SK-N-SH (cell line): ENCODE measurements at places on chromosomes 2 and 18.

- no peak for DNase-seq
Observed at GRCh38 chr2:166921261-166921896, 33.1 kb downstream of the XIRP2 start.

DNA sequence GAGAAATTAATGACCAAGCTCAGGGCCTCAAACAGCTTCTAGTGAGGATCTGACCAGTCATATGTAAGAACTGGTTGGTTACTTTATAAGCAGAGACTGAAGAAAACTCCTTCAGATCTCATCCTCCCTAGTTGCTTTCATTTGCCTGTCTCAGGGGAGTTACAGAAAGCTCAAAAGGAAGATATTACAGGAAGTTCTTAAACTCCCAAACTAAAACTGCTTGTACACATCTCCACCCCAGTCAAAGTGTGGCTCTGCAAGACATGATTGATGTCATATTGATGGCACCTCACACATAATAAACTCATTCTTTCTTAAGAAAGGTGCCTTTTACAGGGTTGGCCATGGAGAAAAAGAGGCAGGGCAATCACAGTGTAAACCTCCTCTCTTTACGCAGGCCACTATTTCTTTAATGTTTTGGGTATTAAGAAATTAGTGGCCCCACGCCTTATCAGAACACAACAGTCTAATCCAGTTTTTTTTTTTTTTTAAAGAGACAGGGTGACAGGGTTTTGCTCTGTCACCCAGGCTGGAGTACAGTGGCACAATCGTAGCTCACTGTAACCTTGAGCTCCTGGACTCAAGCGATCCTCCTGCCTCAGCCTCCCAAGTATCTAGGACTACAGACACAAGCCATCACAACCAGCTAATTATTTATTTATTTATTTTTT, 62.6 kb upstream of the STK17B start:
- DNase-seq, result no peak

DNA sequence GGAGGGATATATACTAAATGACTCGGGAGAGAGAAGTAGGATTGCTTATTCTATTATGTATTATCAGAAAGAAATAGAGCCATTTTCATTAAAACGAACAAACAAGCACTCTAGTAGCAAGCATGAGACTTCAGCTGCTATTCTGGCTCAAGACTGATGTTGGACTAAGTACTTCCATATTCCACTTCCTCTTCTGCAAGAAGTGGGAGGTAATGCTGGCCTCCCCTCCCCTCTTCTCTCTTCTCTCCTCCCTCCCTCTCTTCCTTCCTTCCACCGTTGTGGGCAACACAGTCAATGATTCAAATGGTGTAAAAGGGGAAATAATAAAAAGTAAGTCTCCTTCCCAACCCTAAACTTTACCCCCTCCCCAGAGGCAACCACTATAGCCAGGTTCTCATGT, 62.6 kb downstream of the EMX1 start:
- no peak for DNase-seq

DNA sequence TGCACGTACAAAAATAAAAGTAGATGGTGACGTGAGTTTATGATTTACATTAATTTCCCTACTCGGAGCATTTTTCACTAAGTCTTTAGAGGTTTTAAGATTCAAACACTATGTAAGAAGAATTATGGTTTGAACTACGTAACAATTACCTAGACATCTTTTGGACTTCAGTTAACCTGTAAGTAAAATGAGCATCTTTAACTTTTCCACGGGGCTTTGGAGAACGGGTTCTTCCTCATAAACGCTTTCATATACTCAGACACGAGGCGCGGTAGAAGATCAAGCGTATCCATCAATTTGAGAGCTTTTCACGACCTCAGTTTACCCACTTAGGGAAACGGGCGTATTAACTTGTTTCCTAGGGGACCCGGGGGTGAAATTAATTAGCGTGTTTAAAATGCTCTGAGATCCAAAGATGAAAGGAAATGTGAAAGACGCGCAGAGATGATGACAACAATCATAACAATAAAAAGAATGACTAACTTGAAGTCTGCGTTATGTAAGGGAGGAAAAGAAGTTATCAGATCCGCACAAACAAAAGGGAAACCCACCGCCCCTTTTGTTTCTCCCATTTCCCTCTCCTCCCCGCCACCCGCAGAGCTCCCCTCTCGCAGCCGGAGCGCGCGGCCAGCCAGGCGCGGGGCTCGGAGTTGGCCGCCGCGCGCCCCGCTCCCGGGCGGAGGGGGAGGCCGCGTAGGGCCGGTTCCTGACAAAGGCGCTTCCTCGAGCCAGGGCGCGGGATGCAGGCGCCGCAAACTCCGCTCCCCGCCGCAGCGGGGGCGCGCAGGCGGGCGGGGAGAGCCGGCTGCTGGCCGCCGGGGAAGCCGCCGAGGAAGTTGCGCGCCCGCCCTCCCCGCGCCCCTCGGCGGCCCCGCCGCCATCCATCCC, 807 bp downstream of the PELI1 start:
- peak; percentile 74 for DNase-seq

DNA sequence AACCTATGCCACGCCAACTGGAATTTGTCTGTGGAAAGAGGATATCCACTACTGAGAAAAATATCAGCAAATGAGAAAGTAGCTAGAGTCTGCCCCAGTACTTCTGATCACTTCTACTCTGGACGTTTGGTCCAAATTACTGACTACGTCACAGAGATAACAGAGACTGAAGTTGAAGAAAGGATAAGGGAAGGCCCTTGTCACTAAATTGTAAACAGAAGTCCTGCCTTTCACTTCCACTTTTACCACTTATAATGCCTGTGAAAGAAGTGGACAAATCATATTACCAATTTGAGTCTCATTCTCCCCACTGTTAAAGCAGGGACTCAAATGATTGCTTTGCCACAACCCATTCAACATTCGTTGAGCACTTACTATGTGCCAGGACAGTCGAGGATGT, 173.9 kb upstream of the ERBB4 start:
- no peak for DNase-seq

DNA sequence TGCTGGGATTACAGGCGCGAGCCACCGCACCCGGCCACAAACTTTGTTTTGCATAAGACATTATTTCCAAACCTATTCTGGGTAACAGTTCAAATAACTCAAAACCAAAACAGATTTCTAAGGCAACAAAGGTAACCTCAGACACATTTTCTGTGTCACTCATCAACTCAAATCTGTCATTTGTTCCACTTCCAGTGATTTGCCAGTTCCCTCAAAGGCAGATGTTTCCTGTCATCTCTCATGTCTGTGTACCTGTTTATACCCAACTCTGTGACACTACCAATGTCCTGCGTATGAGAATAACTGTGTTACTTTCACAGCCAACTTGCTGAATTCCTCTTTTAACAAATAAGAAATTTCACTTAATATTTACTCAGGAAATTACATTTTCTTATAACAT, 54.4 kb downstream of the SCN3A start:
- DNase-seq, result no peak

GRCh38 chr2:16661936-16662839, 3.4 kb downstream of the CYRIA start:
- no peak for DNase-seq

GRCh38 chr2:5287558-5288334, 404.4 kb upstream of the SOX11 start:
- DNase-seq, result no peak

DNA sequence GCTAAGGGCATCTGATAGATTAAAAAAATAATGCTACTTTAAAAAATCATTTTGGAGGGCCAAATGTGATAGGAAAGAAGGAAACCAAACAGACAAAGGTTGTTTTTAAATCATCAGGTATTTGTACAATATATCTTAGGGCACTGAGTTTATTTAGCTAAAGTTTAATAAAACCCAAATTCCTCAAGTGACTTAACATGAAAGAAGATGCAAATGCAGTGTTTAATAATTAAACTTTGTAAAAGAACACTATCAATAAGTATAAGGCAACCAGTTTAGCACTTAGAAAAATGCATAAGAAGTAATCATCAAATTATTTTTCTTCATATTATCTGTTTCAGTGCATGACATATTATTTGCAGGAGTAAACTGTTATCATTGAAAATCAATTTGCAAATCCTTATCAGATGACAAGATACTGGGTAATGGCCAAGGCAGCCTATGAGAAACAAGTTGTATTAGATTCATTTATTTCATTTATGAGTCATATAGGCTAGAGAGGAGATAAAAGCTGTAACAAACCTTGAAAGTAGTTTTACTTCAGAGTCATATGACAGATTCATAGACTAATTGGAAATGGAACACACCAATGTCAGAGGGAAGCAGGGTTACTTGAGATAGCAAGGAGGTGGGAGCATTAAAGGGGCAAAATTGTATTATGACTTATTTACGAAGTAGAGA, 165.5 kb downstream of the GCA start:
- no peak for DNase-seq

- DNase-seq, result no peak
Observed at GRCh38 chr2:237283131-237283928, 130.6 kb downstream of the COL6A3 start.

DNA sequence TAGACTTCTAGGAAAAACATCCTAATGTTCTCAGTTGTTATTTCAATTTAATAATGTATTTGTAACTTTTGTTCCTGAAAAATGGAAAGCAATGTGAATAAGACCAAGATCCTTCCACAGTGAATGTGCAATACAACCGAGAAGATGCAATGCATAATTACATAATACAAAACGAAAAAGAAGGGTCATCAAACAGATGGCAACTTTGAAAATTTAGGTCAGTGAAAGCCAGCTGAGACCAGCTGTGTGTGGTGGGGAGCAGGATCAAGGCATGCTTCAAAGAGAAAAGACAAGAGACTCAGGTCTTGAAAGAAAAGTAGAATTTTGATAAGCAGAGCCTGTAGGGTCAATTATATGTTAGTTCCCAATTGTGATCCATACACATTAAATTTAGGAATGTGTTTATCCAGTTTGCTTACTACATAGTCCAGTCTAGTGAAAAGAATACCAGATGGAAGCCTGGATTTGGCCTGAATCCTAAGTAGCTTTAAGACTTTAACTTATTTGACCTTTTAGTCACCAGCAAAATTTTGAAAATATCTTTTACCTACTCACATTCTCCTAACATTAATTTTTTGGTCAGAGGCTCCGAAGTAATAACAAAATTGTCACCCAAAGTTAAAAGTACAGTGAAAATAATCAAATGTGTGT, 93.7 kb downstream of the COBLL1 start:
- no peak for DNase-seq

DNA sequence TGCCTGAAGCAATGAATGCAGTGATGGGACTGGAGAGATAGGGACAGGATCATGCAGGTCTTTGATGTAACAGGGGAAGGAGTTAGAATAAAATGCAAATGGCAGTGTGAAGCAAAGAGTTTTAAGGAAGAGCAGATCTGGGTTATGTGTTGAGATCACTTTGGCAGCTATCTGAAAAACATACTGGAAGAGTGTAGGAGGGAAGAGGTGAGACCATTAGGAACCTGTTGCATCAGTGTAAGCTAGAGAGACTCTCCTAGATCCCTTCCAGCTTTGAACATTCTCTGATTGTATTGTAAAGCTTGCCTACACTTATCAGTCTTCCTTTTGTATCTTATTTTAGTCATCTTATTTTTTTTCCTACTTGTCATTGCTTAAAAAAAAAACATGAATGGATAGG, 10.5 kb downstream of the ACVR2A start:
- no peak for DNase-seq

DNA sequence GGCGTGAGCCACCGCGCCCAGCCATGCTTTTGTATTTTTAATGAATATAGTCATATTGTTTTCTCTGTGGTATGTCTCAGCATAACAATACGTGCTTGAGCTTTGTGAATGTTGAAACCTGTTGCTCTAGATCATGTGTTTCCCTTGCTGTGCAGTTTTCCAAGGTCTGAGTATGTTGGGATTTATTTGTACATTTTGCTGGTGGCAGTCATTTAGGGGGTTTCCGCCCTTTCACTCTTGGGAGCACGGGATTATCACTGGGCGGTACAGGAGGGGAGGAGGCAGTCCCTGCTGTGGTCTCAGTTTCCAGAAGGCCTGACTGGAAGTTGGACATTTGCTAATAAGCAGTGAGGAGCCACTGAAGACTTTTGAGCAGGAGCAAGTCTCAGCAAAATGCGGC, 24.9 kb upstream of the CATIP start:
- DNase-seq, result no peak

- no peak for DNase-seq
Observed at GRCh38 chr2:238644095-238645081, 203.5 kb upstream of the TWIST2 start.

GRCh38 chr2:176947754-176948153, 264.8 kb upstream of the HNRNPA3 start:
- no peak for DNase-seq

DNA sequence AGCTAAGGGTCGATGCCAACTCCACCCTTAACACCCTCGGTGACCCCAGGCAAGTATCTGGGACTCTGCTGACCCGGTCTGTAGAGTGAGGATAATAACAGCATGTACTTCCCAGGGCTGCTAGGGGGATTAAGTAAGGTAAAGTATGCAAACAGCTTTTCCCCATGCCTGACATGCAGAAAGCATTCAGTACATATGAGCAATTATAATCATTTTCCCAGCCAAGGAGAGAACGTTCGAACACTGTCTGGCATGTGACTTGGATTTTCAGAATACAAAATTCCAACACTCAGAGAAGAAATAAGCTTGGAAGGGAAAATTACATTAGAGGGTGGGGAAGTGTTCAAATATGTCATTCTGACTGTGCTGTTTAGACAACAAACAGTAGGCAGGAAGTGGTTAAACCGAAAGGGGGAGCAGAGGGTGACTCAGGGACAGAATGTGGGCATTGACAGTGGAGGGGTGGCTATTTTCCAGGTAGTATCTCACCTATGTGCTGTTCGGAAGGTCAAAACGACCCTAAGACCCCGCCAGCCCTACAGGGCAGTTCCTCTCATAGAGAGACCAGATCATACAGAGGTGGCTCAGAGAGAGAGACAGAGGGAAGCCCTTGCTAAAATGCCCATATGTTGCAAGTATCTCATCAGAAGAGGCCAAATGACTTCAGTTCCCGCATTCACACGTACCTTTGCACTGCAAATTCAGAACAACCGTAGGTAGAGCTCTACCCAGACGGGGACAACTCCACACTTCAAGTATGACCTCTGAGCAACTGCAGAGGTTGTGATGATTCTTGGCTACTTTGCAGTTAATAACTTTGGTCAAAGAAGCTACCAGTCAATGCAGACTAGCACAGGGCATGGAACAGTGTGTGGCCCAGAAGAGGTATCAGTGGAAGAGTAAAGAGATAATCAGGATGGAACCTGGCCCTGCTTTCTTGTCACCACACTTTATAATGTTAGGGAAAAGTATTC, 14.8 kb downstream of the ASPRV1 start:
- no peak for DNase-seq

GRCh38 chr2:69789175-69789721, 40.2 kb upstream of the GMCL1 start:
- no peak for DNase-seq

- no peak for DNase-seq
Observed at GRCh38 chr2:151766437-151767153, 32.3 kb upstream of the NEB start.

DNA sequence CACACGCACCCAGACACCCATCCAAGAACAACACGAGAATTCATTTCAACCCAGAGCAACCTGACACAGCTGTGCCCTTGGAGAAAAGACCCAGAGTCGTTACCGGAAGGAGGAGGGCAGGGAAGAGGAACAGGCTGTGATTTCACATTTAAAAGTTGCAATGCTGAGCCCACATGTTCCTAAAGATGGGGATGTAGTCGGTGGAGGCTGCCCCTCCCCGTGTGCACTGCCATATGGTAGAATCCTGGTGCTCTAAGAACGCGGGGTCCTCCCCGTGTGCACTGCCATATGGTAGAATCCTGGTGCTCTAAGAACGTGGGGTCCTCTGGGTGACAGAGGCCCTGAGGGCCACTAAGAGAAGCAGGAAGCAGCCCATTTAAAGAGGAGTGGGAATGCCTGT, 10.9 kb downstream of the MTERF4 start:
- no peak for DNase-seq
